Mammary epithelial cell (primary cell): ENCODE measurements at places on chromosomes 3 and 15. TPM values are rescaled to one million over a fixed set of nuclear protein-coding genes. Genes with fewer than 3 reads are reported as not detected.
A peak's percentile ranks its signal among the peaks of the same experiment; 100 is the strongest.

The C2CD4A gene
- not detected for polyA plus RNA-seq

The PRICKLE2 gene
- 8.6 TPM for polyA plus RNA-seq

GRCh38 chr3:48564022-48564421, 441 bp upstream of the UCN2 start:
- peak; percentile 74 for DNase-seq

GRCh38 chr3:156522673-156523072, 32.2 kb downstream of the SSR3 start:
- no peak for DNase-seq

GRCh38 chr3:193948459-193948858, 187.5 kb upstream of the HES1 start:
- DNase-seq, result no peak

GRCh38 chr3:148366743-148367410, 330.8 kb upstream of the AGTR1 start:
- DNase-seq, result no peak
